ENCODE measurements at places on chromosomes 5 and 9. TPM values are rescaled to one million over a fixed set of nuclear protein-coding genes. Genes with fewer than 3 reads are reported as not detected.

HDAC3 gene
- total RNA-seq, result 50.4 TPM

MAMDC2 gene
- 1.5 TPM for total RNA-seq

- H3K27me3 ChIP-seq, result no peaks in the 10 kb centered on the region
- H3K36me3 ChIP-seq, result peaks cover 5% of the 10 kb centered on the region
- no peak overlapping the region for H3K4me3 ChIP-seq
- H3K27ac ChIP-seq, result peak overlapping the region; percentile 90
- peak; percentile 93 for DNase-seq
Observed at GRCh38 chr5:134554319-134555222, 29.1 kb downstream of the JADE2 start.

DNA sequence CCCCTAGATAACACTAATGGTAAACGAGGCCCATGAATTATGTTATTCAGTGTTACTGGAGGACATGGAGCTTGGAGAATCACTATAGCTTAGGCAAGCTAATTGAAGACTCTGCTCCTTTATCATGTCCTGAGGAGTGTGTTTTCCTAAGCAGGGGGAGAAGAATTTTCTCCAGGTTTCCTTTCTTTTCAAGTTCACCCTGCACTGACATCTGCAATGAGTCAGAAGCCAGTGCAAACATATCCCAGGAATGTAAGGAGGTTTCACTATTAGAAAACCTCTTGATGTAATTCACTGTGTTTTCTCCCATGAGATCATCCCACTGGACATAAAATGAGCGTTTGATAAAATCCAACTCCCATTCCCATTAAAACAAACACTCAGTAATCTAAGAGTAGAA lies 75.6 kb downstream of the DMRT2 start:
- DNase-seq, result no peak
- H3K36me3 ChIP-seq, result no peaks in the 10 kb centered on the region
- H3K27me3 ChIP-seq, result no peaks in the 10 kb centered on the region
- H3K4me3 ChIP-seq, result no peak overlapping the region

DNA sequence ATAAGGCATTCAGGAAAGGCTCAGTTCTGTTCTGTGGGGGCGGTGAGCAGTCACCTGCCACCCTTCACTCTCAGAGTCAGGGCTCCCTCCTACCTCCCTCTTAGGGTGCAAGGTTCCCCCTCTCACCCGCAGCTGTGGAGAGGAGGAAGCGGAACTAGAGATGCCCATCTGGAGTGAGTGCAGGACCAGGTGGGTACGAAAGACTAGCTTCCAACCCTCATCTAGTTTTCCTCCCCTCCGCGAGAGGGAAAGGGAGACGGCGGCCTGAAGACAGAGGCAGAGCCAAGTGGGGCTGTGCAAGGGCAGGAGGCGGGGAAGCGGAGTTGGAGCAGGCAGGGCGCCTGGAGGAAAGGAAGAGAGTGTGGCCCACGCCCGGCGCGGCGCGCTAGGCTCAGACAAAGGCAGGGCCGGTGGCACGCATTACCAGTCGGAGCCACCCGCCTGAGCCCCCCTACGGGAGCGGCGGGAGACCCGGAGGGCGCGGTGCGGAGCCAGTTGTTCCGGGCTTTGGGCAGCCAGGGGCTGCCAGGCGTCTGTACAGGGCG lies 7.3 kb downstream of the PRR7 start:
- H3K27ac ChIP-seq, result no peak overlapping the region
- H3K4me1 ChIP-seq, result peaks cover 19% of the 10 kb centered on the region
- H3K4me3 ChIP-seq, result peak overlapping the region; percentile 66
- H3K27me3 ChIP-seq, result no peaks in the 10 kb centered on the region

DNA sequence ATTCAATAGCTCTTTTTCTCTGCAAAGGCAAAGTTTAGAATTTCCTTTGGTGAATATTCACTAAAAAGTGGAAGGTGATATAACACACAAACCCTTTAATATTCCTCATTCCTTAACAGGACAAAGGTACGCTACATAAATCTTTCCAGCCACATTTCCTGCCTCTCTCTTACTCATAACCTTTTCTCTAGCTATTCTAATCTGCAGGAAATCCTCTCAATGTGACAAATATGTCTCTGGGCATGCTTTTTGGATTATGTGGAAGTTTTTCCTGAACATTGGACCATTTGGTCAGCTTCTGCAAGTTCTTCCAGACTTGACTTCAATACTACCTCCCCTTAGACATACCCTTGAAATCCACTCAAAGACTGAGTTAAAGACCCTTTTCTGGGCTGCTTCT lies 186.3 kb upstream of the TUSC1 start:
- no peak overlapping the region for H3K4me3 ChIP-seq
- H3K27ac ChIP-seq, result no peak overlapping the region
- no peaks in the 10 kb centered on the region for H3K36me3 ChIP-seq
- H3K27me3 ChIP-seq, result no peaks in the 10 kb centered on the region

DNA sequence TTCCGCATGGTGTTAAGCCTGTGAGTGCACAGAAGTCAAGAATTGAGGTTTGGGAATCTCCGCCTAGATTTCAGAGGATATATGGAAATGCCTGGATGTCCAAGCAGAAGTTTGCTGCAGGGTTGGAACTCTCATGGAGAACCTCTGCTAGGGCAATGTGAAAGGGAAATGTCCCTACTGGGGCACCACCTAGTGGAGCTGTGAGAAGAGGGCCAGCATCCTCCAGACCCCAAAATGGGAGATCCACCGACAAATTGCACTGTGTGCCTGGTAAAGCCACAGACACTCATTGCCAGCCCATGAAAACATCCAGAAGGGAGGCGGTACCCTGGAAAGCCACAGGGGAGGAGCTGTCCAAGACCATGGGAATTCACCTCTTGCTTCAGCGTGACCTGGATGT lies 3.6 kb upstream of the SAXO1 start:
- H3K36me3 ChIP-seq, result no peaks in the 10 kb centered on the region
- no peak overlapping the region for H3K4me3 ChIP-seq
- no peaks in the 10 kb centered on the region for H3K4me1 ChIP-seq

DNA sequence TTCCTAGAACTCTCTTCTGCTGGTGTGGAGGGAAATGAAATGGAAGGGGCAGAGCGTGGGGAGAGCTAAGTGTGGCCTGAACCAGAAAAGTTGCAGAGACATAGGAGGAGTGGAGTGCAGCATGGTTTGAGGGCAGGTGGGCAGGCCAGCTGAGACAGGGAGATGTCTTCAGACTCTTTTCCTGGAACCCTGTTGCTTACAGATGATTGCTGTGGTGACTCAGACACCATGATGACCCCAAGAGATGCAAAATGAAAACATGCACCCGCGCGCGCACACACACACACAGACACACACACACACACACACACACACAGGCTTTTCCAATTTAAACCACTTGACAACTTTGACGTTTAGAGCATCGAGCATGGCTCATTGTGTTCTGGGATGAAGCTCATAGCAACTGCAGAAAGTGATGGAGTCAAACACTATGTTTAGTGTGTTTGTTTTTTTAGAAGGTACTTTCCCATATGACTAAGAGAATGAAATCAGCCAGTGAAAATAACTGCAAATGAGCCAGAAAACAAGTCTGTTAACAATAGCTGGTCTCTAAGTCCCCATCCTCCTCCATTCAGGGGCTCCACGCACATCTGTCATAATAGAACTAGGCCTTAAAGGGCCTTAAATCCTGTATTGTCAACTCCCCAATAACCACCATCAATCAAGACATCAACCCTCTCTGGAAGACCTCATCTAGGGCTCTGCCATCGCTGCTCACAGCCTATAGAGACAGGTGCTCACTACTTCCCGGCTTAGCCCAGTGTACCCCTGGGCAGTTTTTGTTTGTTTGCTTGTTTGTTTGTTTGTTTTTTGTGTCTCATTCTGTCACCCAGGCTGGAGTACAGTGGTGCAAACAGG lies 9.6 kb downstream of the TMOD1 start:
- DNase-seq, result peak; percentile 30
- H3K27ac ChIP-seq, result no peak overlapping the region
- H3K4me1 ChIP-seq, result no peaks in the 10 kb centered on the region
- H3K27me3 ChIP-seq, result peaks cover 10% of the 10 kb centered on the region

- peaks cover 6% of the 10 kb centered on the region for H3K27me3 ChIP-seq
- peak; percentile 66 for DNase-seq
- no peak overlapping the region for H3K4me3 ChIP-seq
- H3K4me1 ChIP-seq, result peaks cover 7% of the 10 kb centered on the region
- no peak overlapping the region for H3K27ac ChIP-seq
Observed at GRCh38 chr9:113844466-113844865, 31.6 kb upstream of the ZNF618 start.

- H3K4me1 ChIP-seq, result peaks cover 22% of the 10 kb centered on the region
- H3K27me3 ChIP-seq, result no peaks in the 10 kb centered on the region
- no peak overlapping the region for H3K27ac ChIP-seq
- H3K36me3 ChIP-seq, result no peaks in the 10 kb centered on the region
Observed at GRCh38 chr9:94821098-94821887, 94.8 kb downstream of the AOPEP start.

All from osteoblast (primary cell).